ENCODE measurements at places on chromosomes 2 and 18.

DNA sequence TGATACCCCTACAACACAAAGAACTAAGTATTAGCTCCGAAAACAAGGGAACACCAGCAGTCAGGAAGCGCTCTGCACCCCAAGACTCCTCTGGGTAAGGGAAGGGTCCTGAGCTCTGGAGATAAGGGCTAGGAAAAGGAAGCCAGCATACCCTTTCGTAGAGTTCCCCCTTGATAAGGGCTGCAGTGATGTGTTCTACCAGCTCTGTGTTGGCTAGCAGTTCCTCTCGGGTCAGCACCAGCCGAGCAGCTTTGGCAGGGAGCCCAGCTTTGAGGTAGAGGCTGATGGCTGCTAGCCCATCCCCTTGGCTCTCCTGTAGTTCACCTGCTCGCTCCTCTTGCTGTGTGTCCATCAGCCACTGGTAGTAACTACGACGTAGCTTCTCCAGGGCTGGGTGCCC, 18.9 kb downstream of the KRTCAP3 start:
- no peak for DNase-seq

DNA sequence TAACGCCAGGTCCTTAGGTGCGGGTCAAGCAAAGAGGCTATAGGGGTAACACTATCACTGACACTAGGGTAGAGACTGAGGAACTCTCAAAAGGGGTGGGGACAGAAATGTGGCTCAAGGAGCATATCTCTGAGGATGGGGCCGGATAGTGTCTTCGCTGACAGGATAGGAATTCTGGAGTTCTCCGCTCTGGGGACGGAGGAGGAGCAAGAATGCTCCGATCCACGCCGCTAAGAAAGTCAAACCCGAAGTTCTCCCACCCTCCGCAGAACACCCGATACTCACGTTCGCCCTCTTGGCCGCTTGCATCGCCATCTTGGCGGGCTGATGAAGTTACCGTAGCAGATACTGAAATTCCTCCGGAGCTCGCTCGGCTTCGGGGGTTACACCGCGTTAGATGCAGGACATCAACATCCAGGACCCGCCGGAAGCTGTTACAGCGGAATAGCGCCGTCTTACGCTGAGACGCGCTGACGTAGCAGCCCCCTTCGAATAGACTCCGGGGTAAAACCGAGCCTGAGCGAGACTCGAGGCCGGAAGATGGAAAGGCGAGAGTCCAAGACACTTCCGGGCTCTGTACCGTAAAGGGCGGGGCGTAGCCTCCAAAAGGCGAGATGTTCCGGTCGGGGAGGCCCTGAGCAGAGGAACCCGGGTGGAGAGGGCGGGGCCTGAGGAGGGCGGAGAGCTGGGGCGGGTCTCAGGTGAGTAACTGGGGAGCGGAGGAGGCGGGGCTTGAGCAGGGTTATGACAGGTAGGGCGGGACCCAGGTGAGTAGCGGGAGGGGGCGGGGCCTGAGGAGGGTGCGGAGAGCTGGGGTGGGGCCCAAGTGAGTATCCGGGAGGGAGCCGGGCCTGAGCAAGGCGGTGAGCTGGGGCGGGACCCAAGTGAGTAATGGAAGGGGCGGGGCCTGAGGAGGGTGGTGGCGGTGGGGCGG, at the start of gene SF3B6:
SF3B6 (minus strand) TSS at position 412 of the 934 bp plus-strand sequence; CDS start at position 315, 97 bp downstream.
- DNase-seq = peak; percentile 90

- DNase-seq = no peak
These were observed 103.3 kb upstream of the RBBP8 start for GRCh38 chr18:22829781-22830180.

GRCh38 chr2:86036669-86037138, 69.0 kb downstream of the POLR1A start:
- no peak for DNase-seq

DNA sequence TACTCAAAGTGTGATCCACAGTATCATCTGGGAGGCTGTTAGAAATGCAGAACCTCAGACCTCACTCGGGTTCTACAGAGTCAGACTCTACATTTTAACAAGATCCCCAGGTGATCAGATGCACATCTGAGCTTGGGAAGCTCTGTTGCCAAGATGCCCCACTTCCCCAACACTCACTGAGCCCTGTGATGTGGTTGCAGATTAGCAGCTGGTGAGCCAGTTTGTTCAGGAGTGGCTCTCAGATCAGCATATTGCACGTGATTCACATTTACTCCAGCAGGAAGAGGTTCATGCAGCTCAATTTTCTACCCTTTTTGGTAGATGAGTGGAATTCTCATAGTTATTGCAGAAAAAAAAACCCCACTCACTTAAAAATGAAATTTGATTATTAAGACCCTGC, 96.4 kb downstream of the VIT start:
- DNase-seq = no peak

- DNase-seq = no peak
These were observed 1102.2 kb upstream of the GYPC start for GRCh38 chr2:125553768-125554167.

All from neural crest cell (in vitro differentiated cells).